ENCODE measurements at places on chromosomes 12 and 14.

GRCh38 chr14:102461490-102462338 lies 47.9 kb downstream of the ANKRD9 start:
- no peak for DNase-seq

- no peak for DNase-seq
Measured at GRCh38 chr14:68774771-68775613, 17.9 kb downstream of the ZFP36L1 start.

- no peak for DNase-seq
Measured at GRCh38 chr12:79347866-79348265, 342.9 kb downstream of the PAWR start.

GRCh38 chr14:56196274-56196673 lies 78.1 kb downstream of the PELI2 start:
- no peak for DNase-seq

- DNase-seq: no peak
Measured at GRCh38 chr12:123891516-123892179, 81.0 kb downstream of the CCDC92 start.

GRCh38 chr12:89544022-89544421 lies 18.2 kb upstream of the POC1B start:
- DNase-seq: no peak

GRCh38 chr12:6192604-6193380 lies 7.4 kb upstream of the CD9 start:
- DNase-seq: no peak

DNA sequence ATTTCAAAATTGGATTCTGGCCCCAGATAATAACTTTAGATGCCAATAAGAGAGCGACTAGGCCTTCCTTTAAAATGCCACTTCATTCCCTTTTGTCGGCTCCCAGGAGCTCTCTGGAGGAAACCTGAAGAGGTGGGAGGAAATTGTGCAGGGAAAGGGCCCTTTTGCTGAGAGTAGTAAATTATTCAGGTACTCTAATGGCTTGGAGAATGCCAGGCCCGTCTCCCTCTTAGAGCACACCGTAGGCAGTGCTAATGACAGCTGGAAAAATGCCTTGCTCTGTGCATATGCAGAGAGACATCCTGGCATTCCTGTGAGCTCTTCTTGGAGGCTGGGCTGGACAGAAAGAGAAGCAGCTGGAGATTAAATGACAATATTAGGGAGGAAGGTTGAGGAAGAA lies 115.0 kb upstream of the RPH3A start:
- DNase-seq: no peak

- DNase-seq: no peak
Measured at GRCh38 chr12:5898874-5899273, 46.2 kb downstream of the ANO2 start.

GRCh38 chr12:128643155-128643554 lies 180.6 kb downstream of the SLC15A4 start:
- no peak for DNase-seq

DNA sequence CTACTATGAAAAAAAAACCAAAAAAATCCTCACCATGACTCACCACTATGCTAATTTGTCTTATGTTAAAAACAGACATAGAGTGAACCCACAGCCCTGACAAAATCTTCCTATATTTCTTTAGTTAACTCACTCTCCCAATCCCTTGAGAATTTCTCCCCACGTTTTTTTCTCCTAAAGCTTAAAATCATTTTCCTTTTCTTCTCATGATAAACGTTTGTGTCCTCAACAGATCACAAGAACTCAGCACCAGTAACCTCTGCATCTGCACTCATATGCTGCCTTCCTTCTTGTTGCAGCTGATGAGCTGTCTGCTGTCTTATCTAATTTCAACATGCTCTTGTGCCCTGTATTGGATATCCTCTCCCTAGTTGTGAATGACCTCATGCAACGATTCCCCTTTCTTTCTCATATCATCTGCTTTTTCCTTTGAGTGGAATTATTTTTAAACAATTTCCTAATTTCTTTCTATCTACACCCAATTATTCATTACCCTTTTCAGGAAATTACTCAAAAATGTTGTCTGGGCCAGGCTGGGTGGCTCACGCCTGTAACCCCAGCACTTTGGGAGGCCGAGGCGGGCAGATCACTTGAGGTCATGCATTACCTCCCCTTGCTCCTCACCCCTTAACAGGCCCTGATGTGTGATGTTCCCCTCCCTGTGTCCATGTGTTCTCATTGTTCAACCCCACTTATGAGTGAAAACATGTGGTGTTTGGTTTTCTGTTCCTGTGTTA lies 427.5 kb upstream of the MGAT4C start:
- DNase-seq: no peak
